EL (cell line): ENCODE measurements at places on chromosomes 3 and 15.
A peak's percentile ranks its signal among the peaks of the same experiment; 100 is the strongest.

DNA sequence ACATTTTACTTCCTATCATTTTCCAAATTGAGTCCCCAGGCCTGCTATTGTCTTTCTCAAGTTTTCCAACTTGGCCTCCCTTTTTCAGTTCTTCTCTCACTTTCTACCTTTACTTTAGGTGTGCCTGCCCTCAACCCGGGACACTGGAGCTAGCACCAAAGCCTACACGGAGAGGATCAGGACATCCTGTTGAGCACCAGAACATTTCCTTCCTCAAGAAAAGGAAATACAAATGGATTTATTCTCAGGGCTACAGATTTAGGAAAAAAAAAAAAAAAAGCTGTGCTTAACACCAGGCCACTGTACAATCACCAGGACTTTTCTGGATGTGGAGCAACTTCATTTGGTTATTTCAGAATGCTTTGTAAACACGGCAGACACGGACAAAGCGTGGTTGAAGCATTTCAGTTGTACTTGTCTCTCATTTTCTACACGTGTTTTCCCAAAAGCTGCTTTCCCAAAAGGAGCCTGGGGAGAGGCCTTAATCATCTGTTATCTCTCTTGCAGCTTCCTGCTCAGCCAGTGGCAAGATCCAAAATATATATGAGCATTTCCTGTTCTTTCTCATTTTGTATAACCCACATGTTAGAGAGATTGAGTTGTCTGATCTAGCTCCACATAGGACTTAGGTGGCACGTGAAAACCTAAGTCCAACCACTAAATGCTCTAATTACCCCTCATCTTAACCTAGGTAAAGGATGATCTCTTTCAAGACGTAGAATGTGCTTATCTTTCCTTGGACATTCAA lies 15.5 kb upstream of the ATP1B3 start:
- DNase-seq, result peak; percentile 12

- no peak for DNase-seq
Observed at GRCh38 chr3:78809966-78810365, 957.8 kb downstream of the ROBO1 start.

GRCh38 chr15:35362195-35362829 lies 183.7 kb downstream of the DPH6 start:
- DNase-seq, result peak; percentile 50

DNA sequence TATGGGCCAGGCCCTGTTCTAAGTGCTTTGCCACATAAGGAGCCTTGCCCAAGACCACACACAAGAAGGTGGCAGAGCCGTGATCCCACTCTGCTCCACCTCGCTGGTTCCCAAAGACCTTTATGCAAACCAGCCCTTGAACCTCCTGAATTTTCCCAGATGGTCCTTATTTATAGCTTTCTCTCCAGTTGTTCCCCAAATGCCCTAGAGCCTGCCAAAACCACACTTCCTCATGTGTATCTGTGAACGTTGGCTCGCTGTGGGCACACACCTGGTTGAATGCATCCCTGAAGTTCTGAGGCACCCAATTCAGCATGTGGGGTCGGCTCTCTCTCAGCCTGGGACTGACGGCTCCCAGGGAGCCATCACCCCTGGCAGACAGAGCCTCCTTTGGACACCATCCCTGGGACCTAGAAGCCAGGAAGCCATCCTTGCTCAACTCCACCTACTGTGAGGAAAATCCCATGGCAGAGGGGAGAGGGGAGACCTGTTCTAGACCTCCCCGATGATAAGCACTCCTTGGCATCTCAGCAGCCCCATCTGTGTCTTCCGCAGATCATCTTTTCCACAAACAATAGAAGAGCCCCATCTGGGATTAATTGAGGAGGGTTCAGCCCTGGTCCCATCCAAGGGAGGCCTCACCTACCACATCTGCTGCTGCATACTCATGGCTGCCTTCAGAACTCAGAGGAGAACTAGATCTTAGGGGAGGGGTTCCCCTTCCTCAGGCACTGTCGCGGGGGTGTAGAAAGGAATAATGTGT lies 42.3 kb upstream of the LIMD1 start:
- DNase-seq, result no peak

- peak; percentile 79 for DNase-seq
Observed at GRCh38 chr3:157618075-157618760, 115.0 kb upstream of the VEPH1 start.

DNA sequence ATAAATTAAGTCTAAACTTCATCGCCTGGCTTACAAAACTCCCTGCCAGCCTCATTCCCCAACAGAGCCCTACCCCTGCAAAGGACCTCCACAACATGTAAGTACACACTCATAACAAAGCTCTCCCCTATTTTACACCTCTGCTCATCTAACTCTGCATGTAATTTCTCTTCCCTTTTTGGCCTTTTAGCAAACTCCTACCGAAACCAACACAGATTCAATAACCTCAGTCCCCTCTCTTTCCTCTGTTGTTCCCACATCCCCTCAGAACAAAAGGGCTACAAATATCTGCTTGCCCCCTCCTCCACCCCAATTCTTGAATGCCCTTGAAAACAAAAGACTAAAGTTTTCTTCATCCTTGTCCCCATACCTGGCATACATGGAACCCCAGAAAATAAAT lies 662 bp downstream of the UBL7 start:
- DNase-seq, result no peak
